ENCODE measurements at places on chromosomes 1 and 21.

DNA sequence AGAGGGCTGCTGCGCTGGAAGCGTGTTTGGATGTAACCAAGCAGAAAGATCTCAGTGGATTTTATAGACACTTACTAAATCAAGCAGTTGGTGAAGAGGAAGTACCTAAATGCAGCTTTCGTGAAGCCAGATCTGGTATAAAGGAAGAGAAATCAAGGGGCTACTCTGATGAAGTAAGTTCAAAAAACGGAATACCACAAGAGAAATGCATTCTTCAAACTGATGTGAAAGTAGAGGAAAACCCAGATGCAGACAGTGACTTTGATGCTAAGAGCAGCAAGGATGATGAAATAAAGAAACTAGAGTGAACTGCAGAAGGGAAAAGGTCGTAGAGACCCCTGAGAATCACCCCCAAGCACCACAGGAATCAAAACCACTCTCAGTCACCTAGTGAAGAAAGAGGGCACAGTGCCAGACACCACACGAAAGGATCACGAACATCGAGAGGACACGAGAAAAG is 40.8 kb upstream of the NEXN start:
- DNase-seq: no peak

DNA sequence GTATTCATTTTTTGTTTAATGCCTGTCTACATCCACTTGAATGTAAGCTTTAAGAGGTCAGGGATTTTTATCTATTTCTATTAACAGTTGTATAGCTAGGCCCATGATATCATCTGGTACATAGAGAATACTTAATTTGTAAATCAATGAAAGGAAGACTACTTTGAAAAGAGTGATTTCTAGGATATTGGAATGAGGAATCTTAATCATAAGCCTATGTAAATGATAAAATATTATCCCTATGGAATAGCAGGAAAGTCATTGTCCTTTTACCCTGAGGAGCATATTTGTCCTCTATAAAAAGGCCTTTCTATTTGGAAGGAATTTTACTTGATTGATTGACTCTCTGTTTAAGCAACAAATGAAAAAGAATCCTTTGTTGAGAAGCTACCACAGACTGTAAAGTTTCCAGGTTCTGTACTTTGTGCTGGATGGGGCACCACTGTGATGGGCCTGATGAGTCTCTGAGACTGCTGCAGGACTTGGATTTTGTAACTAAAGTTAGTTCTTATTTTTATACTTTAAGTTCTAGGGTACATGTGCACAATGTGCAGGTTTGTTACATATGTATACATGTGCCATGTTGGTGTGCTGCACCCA is 53.8 kb downstream of the MAST2 start:
- DNase-seq: no peak

GRCh38 chr1:236421022-236421421 is 26.9 kb downstream of the EDARADD start:
- no peak for DNase-seq

GRCh38 chr1:152001631-152002584 is 8.2 kb upstream of the S100A10 start:
- peak; percentile 62 for DNase-seq

DNA sequence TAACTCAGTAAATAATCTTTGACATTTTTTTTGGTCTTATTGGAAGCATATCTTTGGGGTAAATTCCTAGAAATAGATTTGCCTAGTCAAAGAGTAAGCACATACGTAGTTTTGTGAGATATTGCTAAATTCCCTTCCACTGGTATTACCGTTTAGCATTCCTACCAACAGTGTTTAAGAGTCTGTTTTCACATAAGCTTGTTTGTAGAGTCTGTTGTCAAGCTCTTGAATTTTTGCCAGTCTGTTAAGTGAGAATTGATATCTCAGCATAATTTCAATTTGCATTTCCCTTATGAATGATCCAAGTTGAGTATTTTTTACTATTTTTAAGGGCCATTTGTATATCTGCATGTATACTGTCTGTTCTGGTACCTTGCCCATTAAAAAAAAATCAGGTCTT is 37.0 kb upstream of the MPC2 start:
- no peak for DNase-seq

- DNase-seq: no peak
Measured at GRCh38 chr1:198264282-198264681, 107.5 kb downstream of the NEK7 start.

Data from NCI-H1092 (cell line).